ENCODE measurements at places on chromosomes 16 and 17. TPM values are rescaled to one million over a fixed set of nuclear protein-coding genes. Genes with fewer than 3 reads are reported as not detected.

DNA sequence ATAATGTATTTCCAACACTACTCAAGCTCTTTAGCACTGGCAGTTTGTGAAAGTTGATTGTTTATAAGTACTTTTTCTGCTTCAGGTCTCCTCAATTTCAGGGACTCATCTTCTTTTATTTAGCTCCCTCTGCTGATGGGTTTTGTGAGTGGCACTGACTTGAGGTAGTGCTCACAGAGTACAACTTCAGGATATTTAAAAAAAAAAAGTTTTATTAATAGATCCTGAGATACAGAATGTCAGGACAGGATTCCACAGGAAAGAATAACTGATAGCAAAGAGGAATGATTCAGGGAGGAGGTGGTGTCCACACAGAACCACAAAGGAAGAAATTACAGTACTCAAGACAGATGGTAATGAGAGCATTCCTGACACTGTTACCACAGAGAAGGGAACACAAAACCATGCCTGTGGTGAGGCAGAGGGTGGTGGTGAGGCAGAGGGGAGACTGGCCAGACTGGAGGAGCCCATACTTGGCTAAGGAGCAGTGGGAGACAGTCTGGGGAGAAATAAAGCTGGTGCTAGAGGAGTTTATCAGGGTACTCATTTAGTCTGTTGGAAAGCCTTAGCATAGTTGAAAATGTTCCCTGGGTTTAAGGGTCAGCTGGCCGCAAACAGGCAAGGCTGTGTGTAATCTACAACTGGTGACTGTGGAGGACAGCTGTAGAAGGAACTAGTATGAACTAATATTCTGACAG is 63.7 kb downstream of the SPAG9 start:
- no peak for DNase-seq
- peak overlapping the region; percentile 58 for H3K27ac ChIP-seq
- H3K27me3 ChIP-seq = no peaks in the 10 kb centered on the region
- no peak overlapping the region for H3K4me3 ChIP-seq
- H3K4me1 ChIP-seq = peaks cover 47% of the 10 kb centered on the region

- H3K4me1 ChIP-seq = no peaks in the 10 kb centered on the region
- DNase-seq = no peak
- peaks cover 5% of the 10 kb centered on the region for H3K27me3 ChIP-seq
- H3K36me3 ChIP-seq = no peaks in the 10 kb centered on the region
- no peak overlapping the region for H3K27ac ChIP-seq
- no peak overlapping the region for H3K4me3 ChIP-seq
Observed at GRCh38 chr16:84150926-84151325, 5.8 kb downstream of the DNAAF1 start.

PROCA1 gene
- not detected for total RNA-seq

SCGB1C2 gene
- total RNA-seq = not detected

DNA sequence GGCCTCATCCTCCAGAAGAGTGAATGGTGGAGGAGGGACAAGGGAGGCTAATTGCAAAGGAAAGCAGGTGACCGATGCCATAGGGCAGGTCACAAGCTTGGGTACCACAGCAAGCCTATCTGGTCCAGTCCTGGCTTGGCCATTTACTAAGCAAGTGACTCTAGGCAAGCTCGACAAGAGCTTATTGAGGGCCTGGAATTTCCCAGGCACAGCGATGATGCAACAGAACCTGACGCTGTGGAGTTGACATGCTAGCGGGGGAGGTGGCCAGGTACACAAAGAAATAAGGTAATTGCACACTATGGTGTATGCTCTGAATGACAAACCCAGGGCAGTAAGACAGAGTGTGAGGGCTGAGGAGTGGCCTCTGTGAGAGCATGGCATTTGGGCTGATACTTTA is 98.5 kb downstream of the PGS1 start:
- H3K4me1 ChIP-seq = no peaks in the 10 kb centered on the region
- DNase-seq = no peak
- no peak overlapping the region for H3K27ac ChIP-seq

DNA sequence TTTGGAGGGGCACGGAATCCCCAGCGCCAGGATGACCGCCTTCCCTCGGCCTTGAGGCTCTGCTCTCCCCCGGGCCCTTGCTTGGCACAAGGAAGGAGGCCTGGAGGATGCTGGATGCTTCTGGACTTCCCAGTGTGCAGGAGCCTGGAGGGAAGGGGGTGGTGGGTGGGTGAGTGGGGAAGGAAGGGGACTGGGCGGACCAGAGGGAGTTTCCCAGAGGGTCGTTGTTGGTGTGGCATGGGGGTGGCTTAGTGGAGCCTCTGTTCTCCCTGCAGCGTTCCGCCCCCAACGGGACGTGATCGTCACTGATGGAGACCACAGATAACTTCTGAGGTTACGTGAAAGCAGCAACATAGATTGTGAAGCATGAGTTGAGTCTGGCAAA is 140.0 kb downstream of the IRF8 start:
- H3K4me1 ChIP-seq = no peaks in the 10 kb centered on the region
- no peak for DNase-seq
- H3K27me3 ChIP-seq = peaks cover 36% of the 10 kb centered on the region
- H3K4me3 ChIP-seq = no peak overlapping the region
- H3K27ac ChIP-seq = no peak overlapping the region
- H3K36me3 ChIP-seq = no peaks in the 10 kb centered on the region

DNA sequence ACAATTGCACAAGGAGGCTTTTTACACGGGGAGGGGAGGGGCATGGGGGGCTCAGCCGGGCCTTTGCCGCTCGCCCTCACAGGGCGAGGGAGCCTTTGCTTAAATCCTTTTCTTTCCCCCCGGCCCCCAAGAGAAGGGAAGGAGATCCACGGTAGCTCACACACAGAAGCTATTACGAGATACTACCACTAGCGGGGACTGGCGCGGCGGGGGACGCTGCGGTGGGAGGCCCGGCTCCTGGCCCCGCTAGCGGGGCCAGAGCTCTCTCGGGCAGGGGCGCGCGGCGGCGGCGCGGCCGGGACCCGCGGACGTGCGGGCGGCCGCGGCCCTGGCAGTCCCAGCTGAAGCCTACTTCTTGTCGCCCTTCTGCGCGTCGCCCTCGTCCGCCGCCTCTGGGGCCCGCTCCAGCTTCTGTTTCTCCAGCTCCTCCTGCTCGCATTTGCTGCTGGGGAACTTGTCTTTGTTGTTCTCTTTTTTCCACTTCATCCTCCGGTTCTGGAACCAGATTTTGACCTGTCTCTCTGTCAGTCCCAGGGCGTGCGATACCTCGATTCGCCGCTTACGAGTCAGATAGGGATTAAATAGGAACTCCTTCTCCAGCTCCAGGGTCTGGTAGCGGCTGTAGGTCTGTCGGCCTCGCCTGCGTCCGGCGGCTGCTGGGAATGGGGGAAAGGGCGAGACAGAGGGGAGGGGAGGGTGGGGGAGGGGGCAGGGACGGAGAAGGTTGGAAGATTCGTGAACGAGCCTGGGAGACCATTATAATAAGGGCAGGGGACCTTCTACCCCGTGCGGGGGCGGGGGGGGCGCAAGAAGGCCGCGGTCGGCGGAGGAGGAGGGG is 2.0 kb downstream of the HOXB8 start:
- H3K27ac ChIP-seq = peak overlapping the region; percentile 93
- H3K36me3 ChIP-seq = no peaks in the 10 kb centered on the region
- peak; percentile 66 for DNase-seq
- peaks cover 10% of the 10 kb centered on the region for H3K27me3 ChIP-seq
- H3K4me3 ChIP-seq = peak overlapping the region; percentile 61
- peaks cover 58% of the 10 kb centered on the region for H3K4me1 ChIP-seq

- no peak overlapping the region for H3K4me3 ChIP-seq
- H3K27ac ChIP-seq = no peak overlapping the region
- no peaks in the 10 kb centered on the region for H3K27me3 ChIP-seq
Observed at GRCh38 chr17:3012926-3013581, 50.4 kb downstream of the OR1D5 start.

GRCh38 chr17:8944748-8945147 is 20.8 kb downstream of the PIK3R5 start:
- no peak overlapping the region for H3K4me3 ChIP-seq

DNA sequence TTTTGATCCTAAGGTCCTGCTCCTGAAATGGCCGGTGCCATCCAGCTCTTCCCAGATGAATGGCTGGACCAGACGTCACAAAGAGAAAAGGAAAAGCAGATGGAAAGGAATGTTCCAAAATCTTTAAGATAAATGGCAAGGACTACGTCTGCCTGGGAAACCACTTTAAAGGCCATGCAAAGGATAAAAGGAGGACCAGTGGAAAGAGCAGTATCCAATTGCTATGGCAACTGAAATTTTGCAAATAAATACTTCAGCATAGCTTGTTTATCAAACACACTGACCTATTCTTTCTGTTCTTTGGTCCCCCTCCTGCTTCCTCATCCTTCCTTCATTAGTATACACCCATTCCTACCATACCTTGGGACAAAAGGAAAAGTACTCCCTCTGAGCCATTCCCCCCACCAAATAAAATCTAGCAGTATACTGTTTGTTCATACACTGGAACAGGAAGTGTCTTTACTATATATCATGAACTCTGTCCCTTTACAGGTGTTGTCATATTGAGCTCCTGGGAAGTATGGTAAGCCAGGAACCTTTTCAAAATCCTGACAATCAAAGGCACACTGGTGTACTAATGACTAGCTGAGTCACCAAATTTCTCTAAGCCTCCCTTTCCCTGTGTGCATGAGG is 37.2 kb upstream of the NUFIP2 start:
- DNase-seq = no peak
- no peak overlapping the region for H3K27ac ChIP-seq
- no peaks in the 10 kb centered on the region for H3K4me1 ChIP-seq
- no peaks in the 10 kb centered on the region for H3K27me3 ChIP-seq
- H3K36me3 ChIP-seq = no peaks in the 10 kb centered on the region

CDYL2 gene
- 1.8 TPM for total RNA-seq

MYH3 gene
- total RNA-seq = 4.1 TPM

GRCh38 chr16:89268987-89269735 is 51.7 kb downstream of the ZNF778 start:
- H3K27ac ChIP-seq = no peak overlapping the region
- H3K4me3 ChIP-seq = no peak overlapping the region
- DNase-seq = no peak
- H3K36me3 ChIP-seq = peaks cover 93% of the 10 kb centered on the region

KCNJ12 gene
- total RNA-seq = 10.5 TPM

CLEC18A gene
- 3.3 TPM for total RNA-seq

KIF2B gene
- not detected for total RNA-seq

TELO2 gene
- 23.5 TPM for total RNA-seq

CALCOCO2 gene
- 71.0 TPM for total RNA-seq

SLC47A2 gene
- total RNA-seq = not detected

DNA sequence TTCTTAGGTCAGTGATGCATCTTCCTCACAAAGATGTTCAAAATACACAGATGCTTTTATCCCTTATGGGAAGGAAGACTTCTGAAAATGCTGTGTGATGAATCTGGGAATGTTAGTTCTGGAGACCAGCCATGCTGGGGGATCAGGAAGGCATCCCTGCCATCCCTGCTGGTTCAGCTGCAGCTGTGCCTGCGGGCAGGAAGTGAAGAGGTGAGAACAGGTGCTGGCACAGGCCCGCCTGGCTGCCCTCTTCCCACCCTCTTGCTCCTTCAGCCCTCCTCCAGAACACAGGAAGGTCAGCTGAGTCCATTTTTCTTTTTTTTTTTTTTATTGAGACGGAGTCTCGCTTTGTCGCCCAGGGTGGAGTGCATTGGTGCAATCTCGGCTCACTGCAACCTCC is 15.2 kb downstream of the RAB11FIP3 start:
- no peak overlapping the region for H3K27ac ChIP-seq
- no peak for DNase-seq
- H3K27me3 ChIP-seq = no peaks in the 10 kb centered on the region
- H3K4me3 ChIP-seq = no peak overlapping the region
- H3K4me1 ChIP-seq = peaks cover 6% of the 10 kb centered on the region

DNA sequence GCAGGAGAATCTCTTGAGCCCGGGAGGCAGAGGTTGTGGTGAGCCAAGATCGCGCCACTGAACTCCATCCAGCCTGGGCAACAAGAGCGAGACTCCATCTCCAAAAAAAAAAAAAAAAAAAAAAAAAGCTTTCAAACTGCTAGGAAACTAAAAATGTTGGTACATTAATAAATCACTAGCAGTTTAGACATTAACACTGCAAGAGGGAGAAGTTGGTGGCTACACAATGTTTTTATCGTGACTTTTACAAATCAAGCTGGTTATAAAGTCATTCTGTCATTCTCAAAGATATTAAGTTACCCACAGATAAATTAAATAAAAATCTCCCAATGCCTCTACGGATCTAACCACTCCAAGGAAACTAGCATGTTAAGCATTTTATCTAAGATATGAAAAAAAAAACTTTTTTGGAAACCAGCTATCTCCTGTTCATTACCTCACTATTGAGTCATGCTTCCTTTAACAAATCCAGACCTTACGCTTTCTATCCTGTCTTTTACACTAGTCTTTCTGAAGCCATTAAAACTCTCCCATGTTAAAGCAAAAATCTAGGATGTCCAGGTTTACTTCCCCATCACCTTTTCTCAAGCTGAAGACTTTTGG is 85.9 kb upstream of the SMURF2 start:
- no peaks in the 10 kb centered on the region for H3K4me1 ChIP-seq
- peaks cover 44% of the 10 kb centered on the region for H3K36me3 ChIP-seq
- no peaks in the 10 kb centered on the region for H3K27me3 ChIP-seq
- DNase-seq = no peak
- no peak overlapping the region for H3K27ac ChIP-seq
- H3K4me3 ChIP-seq = no peak overlapping the region

GRCh38 chr17:46202424-46202823 is 9.2 kb upstream of the KANSL1 start:
- DNase-seq = peak; percentile 27
- no peak overlapping the region for H3K27ac ChIP-seq
- no peaks in the 10 kb centered on the region for H3K27me3 ChIP-seq
- peaks cover 55% of the 10 kb centered on the region for H3K4me1 ChIP-seq

NACA2 gene
- total RNA-seq = not detected

GRCh38 chr17:57902117-57902799 is 52.4 kb upstream of the MRPS23 start:
- no peak overlapping the region for H3K4me3 ChIP-seq
- peak overlapping the region; percentile 93 for H3K27ac ChIP-seq
- no peaks in the 10 kb centered on the region for H3K36me3 ChIP-seq

KRT32 gene
- not detected for total RNA-seq

DNA sequence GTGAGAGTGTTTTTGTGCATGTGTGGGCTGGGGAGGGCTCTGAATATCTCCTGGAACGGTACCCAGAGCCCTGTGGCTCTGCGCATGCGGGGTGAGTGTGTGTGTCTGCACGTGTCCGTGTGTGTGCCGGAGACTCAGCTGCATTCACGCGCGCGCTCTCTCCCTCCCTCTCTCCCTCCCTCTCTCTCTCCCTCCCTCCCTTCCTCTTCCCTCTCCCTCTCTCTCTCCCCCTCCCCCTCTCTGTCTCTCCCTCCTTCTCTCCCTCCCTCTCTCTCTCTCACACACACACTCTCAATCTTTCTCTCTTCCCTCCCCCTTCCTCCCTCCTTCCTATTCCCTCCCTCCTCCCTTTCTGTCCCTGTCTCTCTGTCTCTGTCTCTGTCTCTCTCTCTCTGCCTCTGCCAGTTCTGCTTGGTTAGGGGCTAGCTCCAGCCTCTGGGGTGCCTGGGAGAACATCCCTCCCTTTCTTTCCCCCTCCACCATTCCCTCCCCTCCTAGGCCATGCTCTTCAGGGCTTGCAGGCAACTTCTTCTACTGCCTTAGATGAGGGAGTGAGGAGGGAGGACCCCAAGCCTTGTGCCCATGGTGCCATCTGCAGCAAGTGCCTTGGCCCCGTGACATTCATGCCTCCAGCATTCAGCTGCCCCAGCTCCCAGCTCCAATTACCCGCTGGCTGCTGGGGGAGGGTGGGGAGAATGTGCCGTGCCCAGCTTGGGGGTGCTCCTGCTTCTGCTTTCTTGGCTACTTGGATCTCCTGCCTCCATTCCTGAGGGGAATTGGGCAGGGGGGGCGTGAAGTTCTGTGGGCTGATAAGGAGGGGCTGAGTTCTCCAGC is 6.4 kb downstream of the THRA start:
- peak overlapping the region; percentile 98 for H3K27ac ChIP-seq
- DNase-seq = peak; percentile 93

GRCh38 chr16:56807011-56807675 is 57.9 kb upstream of the SLC12A3 start:
- no peak overlapping the region for H3K27ac ChIP-seq
- H3K27me3 ChIP-seq = no peaks in the 10 kb centered on the region
